ENCODE measurements at places on chromosomes 5 and 9.

GRCh38 chr5:129554134-129554904, 94.2 kb downstream of the ADAMTS19 start:
- DNase-seq, result no peak

DNA sequence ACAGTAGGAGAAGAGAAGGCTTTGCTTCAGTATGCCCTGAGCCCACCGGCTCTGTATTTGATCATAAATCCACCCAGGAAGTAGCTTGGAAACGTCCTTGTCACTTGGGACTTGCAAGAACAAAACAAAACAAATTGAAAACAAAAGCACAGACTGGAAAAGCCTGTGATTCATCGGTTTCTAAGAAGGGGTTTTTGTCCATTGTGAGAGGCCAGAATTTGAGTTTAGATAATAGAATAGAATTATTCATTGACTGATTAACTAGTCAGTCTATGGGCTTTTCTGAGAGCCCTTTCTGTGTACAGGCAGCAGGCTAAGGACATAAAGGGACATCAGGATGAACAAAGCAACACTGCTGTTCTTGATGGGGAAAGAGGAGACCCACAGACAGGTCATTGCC, 424.8 kb downstream of the IRX1 start:
- DNase-seq, result no peak

- DNase-seq, result no peak
Observed at GRCh38 chr5:1349246-1349645, 4.3 kb upstream of the CLPTM1L start.

GRCh38 chr5:53013857-53014256, 24.7 kb downstream of the ITGA2 start:
- no peak for DNase-seq

DNA sequence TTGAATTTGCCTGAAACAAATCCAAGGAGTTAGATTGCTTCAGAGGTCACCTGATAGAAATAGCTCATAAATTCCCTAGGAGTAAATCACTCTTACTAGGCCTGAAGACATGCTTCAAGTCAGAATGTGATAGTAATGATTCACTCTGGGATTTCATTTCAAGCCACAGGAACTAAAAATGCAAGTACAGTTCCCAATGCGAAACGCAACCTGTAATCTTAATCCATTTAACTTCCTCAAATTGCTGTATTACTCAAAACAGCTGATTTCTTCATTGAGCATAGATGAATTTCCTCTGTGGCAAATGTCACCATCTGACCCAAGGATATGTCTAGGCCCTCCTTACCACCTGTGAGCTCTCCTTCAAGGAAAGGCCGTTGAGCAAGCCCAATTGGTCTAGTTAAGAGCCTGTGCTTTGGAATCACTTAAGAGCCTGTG, 32.1 kb upstream of the IL6ST start:
- DNase-seq, result no peak

DNA sequence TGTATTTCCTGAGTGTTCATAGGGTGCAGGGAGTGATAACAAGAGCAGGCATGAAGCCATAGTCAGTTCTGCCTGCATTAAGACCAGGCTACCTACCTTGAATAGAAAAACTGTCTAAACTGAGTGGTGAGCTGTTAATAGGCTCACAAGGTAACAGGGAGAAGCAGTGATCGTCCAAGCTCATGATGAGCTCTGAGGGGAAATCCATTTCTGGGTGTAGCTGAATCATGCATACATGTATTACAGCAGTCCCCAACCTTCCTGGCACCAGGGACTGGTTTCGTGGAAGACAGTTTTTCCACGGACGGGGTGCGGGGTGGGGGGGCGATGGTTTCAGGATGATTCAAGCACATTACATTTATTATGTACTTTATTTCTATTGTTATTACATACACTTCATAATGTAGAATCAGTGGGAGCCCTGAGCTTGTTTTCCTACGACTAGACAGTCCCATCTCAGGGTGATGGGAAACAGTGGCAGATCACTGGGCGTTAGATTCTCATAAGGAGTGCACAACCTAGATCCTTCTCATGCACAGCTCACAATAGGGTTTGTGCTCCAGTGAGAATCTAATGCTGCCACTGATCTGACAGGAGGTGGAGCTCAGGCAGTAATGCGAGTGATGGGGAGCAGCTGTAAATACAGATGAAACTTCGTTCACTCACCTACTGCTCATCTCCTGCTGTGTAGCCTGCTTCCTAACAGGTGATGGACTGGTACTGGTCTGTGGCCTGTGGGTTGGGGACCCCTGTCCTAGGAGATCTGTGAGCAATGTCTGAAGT, 100.0 kb upstream of the IL6ST start:
- no peak for DNase-seq
